ENCODE measurements at places on chromosomes 7 and 10.

DNA sequence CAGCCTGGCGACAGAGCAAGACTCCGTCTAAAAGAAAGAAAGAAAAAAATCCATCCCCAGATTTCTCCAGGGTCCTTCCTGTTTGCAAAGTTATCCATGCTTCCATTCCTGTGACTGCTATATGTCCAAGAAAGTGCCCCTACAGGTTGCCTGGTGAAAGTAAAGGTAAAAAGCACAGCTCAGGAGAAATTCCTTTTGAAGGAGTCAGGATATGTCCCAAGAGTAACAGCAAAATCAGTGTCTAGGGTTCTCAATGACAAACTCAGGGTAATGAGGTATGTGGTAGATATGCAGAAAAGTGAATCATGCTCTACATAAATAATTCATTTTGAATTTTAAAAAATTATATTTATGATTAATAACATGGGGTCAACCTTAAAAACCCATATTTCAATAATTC is 91.5 kb downstream of the CTTNBP2 start:
- DNase-seq, result no peak
- H3K4me3 ChIP-seq, result no peak overlapping the region
- H3K27me3 ChIP-seq, result no peaks in the 10 kb centered on the region
- H3K27ac ChIP-seq, result no peak overlapping the region

- H3K27ac ChIP-seq, result no peak overlapping the region
- H3K27me3 ChIP-seq, result peaks cover 1% of the 10 kb centered on the region
- H3K36me3 ChIP-seq, result no peaks in the 10 kb centered on the region
- no peaks in the 10 kb centered on the region for H3K4me1 ChIP-seq
These were observed 97.0 kb downstream of the SEMA3C start for GRCh38 chr7:80821771-80822319.

DNA sequence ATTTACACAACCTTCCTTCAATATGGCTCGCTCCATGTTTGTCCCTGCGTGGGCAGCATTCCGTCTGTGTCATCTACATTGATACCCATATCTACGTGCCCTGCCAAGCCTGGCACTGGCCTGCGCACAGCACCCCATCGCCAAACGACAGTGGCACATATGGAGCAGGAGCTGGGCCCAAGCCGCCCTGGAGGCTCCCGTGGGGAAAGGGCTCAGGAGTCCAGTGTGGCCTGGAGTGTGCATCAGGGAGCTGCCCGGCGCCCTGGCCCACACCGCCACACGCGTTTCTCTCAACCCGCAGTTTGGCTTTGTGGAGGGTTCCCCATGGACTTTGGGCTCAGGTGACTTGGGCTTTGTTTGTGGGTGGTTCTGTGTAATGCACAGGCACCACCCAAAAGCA is 273.2 kb downstream of the PTPRN2 start:
- peaks cover 7% of the 10 kb centered on the region for H3K27me3 ChIP-seq
- H3K27ac ChIP-seq, result no peak overlapping the region
- DNase-seq, result no peak
- no peaks in the 10 kb centered on the region for H3K4me1 ChIP-seq
- H3K4me3 ChIP-seq, result no peak overlapping the region

DNA sequence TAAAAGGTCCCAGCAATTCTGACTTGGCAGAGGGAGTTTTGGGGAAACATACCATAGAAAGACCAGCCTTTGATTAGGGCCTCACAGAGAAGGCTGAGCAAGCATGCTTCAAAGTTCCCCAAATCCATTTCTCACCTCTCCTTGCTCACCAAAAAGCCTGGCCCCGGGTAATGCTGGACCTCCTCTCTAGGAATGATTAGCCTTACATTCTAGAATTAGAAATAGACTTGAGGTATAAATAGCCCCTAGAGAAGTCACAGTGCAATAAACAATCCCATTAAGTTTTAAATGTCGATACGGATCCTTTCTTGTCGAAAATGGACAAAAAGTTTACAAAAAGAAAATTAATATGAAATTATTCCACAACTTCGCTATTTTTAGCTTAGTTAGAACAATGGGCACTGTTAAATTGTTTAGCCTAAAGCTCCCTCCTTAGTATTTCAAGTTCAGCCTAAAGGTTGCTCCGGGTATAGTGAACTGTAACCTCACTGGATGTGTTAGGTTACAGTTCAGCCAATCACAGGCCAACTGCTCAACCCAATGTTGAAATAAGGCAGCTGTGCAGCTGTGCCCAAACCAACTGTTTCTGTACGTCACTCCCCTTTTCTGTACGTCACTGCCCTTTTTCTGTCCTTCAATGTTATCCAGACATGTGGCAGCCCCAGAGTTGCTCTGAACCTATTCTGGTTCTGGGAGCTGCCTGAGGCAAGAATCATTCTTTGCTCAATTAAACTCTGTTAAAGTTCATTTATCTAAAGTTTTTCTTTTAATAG is 7.9 kb upstream of the GSDME start:
- H3K4me3 ChIP-seq, result no peak overlapping the region
- H3K4me1 ChIP-seq, result no peaks in the 10 kb centered on the region
- H3K36me3 ChIP-seq, result peaks cover 3% of the 10 kb centered on the region
- DNase-seq, result no peak
- no peak overlapping the region for H3K27ac ChIP-seq
- H3K27me3 ChIP-seq, result peaks cover 2% of the 10 kb centered on the region

DNA sequence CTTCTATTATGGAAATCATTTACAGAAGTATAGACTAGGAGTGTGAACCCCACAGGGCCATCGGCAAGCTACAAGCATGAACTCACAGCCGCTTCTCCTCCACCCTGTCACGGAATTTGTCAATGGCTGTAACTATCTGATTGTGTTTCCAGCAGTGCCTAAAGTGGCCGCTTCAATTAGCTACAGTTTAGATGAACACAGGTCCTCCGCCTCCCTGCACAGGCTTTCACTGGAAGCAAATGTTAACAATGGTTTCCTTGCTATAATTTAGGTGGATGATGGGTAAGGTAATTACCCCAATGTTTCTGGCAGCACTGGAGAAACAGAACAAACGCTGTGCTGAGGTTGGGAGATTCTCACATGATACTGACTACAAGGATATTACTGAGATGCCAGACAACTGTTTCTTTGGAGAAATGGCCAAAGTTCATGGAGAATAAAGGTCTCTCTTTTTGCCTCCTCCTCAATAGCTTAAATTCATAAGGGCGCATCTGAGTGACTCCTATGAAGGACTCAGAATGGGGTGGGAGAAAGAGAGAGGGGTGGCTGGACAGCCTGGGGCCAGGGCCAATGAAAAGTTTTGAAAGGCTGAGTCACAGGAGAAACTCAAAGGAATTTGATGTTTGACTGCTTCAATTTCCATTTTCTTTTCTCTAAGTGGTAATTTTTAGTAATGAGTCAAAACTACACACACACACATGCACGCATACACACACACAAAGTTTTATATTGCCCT is 78.9 kb downstream of the SVIL start:
- peaks cover 11% of the 10 kb centered on the region for H3K36me3 ChIP-seq
- no peak overlapping the region for H3K4me3 ChIP-seq
- no peak for DNase-seq
- no peaks in the 10 kb centered on the region for H3K4me1 ChIP-seq
- no peak overlapping the region for H3K27ac ChIP-seq

DNA sequence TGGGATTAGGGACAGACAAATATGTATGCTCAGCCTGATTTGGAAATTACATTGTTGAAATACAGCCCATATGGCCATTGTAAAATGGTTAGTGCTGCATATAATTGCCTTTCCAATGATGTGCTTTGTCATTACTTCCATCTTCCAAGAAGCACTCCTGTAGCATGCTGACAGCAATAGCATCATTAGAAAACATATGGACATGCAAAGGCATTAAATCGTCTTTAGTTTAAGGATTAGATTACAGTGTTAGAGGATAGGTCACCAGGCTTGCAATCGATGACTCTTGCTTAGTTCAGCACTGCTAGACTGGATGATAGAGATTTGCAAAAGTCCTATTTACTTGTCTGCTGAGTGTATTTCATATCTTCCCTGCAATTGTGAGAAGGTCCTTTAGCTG is 17.4 kb downstream of the AUTS2 start:
- H3K27me3 ChIP-seq, result peaks cover 3% of the 10 kb centered on the region
- no peaks in the 10 kb centered on the region for H3K36me3 ChIP-seq
- no peak for DNase-seq
- H3K4me1 ChIP-seq, result no peaks in the 10 kb centered on the region
- no peak overlapping the region for H3K27ac ChIP-seq

DNA sequence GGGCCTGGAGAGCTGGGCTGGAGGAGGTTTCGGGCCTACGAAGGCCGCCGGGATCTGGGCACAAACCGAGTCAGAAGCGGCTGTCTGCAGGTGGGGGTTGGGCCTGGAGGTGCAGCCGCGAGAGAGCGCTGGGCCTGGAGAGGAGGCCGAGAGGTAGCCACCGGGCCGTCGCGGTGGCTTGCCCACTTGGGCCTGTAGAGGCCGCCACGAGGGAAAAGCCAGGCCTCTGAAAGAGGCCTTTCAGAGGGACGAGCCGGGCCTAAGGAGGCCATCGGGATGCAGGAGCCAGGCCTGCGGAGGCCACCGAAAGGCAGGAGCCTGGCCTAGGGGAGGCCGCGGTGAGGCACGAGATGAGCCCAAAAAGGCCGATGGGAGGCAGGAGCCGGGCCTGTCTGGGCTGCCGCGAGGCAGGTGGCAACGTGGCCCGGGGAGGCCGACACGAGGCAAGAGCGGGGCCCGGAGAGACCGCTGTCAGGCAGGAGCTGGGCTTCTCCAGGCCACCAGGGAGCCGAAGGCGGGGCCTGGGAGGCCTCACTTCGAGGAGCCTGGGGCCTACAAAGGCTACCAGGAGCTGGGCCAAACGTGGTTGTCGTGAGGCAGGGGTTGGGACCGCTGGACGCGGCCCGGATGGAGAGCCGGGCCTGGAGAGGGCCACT is 25.6 kb downstream of the MDH2 start:
- H3K27me3 ChIP-seq, result no peaks in the 10 kb centered on the region
- H3K36me3 ChIP-seq, result no peaks in the 10 kb centered on the region
- no peak for DNase-seq

- no peak overlapping the region for H3K27ac ChIP-seq
- DNase-seq, result no peak
- no peak overlapping the region for H3K4me3 ChIP-seq
- peaks cover 11% of the 10 kb centered on the region for H3K36me3 ChIP-seq
- no peaks in the 10 kb centered on the region for H3K4me1 ChIP-seq
These were observed 34.5 kb upstream of the TTYH3 start for GRCh38 chr7:2597273-2597640.
